ENCODE measurements at places on chromosomes 6 and 20. TPM values are rescaled to one million over a fixed set of nuclear protein-coding genes. Genes with fewer than 3 reads are reported as not detected.
A peak's percentile ranks its signal among the peaks of the same experiment; 100 is the strongest.

DNA sequence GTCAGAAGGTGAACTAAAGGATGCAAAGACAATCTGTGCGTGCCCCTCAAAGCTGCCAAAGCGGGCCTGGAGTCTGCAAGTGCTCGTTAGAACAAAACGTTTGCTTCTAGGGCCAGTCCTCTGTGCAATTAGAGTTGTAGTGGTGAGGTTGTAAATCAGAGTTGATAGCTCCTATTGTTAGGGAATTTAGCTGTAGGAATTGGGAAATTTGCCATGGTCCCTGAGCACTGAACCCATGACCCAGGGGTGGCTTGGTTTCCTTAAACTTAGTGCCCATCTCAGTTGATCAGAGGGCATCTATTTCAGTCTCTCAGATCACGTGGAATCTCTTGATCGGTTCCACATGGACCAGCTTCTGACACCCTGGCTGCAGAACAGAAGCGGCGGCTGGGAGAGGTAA lies 18.8 kb upstream of the RPS6KA2 start:
- no peaks in the 10 kb centered on the region for H3K4me1 ChIP-seq
- no peak for DNase-seq
- H3K36me3 ChIP-seq: no peaks in the 10 kb centered on the region

GRCh38 chr6:6131492-6132109 lies 124.9 kb upstream of the NRN1 start:
- DNase-seq: no peak
- H3K4me3 ChIP-seq: no peak overlapping the region
- H3K36me3 ChIP-seq: no peaks in the 10 kb centered on the region
- H3K27me3 ChIP-seq: peaks cover 10% of the 10 kb centered on the region
- no peaks in the 10 kb centered on the region for H3K4me1 ChIP-seq

Gene C20orf204
- total RNA-seq: 7.2 TPM

Gene DDO
- total RNA-seq: not detected

Gene GFRAL
- not detected for total RNA-seq

DNA sequence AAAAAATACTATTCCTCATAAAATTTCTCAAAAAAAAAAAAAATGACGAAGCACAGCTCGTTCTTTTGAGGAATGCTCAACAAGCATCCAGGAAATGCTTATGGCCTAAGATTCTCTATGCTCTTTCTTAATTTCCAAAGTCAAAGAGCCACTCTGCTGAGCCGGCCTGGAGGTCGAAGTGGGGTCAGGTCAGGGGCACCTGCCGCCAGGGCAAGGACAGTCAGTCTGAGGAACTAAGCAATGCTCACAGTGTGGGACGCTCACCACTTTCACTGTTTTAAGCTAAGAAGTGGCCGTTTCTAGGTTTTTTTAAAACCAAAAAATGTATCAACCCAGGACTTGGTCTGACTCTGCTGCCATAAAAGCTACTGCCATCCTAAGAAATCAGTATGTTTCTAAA lies 17.3 kb downstream of the YTHDF1 start:
- H3K4me1 ChIP-seq: peaks cover 11% of the 10 kb centered on the region
- H3K4me3 ChIP-seq: no peak overlapping the region
- no peak overlapping the region for H3K27ac ChIP-seq

Gene SLC18B1
- 7.2 TPM for total RNA-seq

Gene CLDN20
- not detected for total RNA-seq

- no peaks in the 10 kb centered on the region for H3K36me3 ChIP-seq
- H3K4me1 ChIP-seq: no peaks in the 10 kb centered on the region
- H3K27ac ChIP-seq: no peak overlapping the region
- DNase-seq: no peak
Measured at GRCh38 chr6:13554929-13555333, 19.5 kb upstream of the SIRT5 start.

Gene EYA2
- total RNA-seq: 0.28 TPM

DNA sequence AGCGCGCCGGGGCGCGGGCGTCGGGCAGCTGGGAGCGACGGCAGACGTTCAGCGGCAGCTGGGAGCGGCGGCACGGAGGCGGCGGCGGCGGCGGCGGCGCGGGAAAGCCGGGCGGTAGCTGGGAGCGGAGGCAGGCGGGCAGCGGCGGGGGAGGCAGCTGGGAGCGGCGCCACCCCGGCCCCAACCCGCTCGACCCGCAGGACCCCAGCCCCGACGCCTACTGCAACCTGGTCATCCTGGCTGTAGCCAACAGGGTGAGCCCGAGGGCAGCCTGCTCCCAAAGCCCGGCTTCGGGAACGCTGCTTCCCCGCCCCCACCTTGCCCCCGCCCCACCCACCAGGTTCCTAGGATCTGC lies 8.9 kb downstream of the CCM2L start:
- peaks cover 74% of the 10 kb centered on the region for H3K27me3 ChIP-seq
- no peaks in the 10 kb centered on the region for H3K36me3 ChIP-seq
- H3K4me1 ChIP-seq: peaks cover 23% of the 10 kb centered on the region
- DNase-seq: no peak
- H3K27ac ChIP-seq: no peak overlapping the region
- H3K4me3 ChIP-seq: peak overlapping the region; percentile 66

GRCh38 chr20:19562426-19562825 lies 195.6 kb upstream of the RIN2 start:
- no peak for DNase-seq
- no peaks in the 10 kb centered on the region for H3K27me3 ChIP-seq
- H3K4me1 ChIP-seq: no peaks in the 10 kb centered on the region
- H3K27ac ChIP-seq: no peak overlapping the region
- H3K4me3 ChIP-seq: no peak overlapping the region
- H3K36me3 ChIP-seq: no peaks in the 10 kb centered on the region

Gene L3MBTL3
- 16.9 TPM for total RNA-seq

GRCh38 chr6:34243131-34243771 lies 5.6 kb downstream of the SMIM29 start:
- H3K4me1 ChIP-seq: peaks cover 89% of the 10 kb centered on the region
- peak overlapping the region; percentile 66 for H3K27ac ChIP-seq
- no peaks in the 10 kb centered on the region for H3K27me3 ChIP-seq
- no peak for DNase-seq

GRCh38 chr20:33675136-33675959 lies 1.1 kb upstream of the NECAB3 start:
- H3K4me3 ChIP-seq: peak overlapping the region; percentile 66
- peaks cover 44% of the 10 kb centered on the region for H3K36me3 ChIP-seq

DNA sequence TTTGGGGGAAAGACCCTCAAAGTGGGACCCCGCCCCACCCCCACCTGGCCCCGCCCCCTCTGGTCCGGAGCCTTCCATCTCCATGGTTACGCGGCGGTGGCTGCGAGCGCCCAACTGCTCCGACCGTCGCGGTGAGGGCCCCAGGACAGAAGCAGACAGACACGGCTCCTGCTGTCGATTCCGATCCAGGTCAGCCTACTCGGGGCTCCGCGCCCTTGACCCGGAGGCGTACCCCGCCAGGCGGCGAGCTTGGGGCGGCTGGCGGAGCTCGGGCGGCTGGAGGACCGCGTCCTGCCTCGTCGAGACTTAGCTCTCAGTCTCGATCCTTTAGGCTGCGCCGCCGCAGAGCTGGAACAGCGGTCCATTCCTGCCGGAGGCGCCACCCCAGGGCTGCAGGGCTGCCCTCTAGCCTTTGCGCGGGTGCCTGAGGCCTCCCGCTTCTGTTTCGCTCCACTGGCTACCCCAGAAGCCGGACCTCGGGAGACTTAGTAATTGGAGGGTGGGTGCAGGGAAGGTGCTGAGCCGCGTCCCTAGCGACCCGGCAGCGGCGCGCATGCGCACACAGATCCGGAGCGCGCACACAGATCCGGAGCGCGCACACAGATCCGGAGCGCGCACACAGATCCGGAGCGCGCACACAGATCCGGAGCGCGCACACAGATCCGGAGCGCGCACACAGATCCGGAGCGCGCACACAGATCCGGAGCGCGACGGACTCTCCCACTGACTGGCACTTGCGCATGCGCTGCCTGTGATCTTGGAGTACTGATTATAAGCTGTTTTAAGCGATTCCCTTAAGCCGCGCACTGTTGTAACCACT lies at the start of gene CFAP206:
CFAP206 (plus strand) TSS at position 72 of the 820 bp plus-strand sequence. CDS start 1,868 bp downstream, outside the sequence.
- peak within 1 kb of the TSS; percentile 54 for H3K27ac ChIP-seq
- H3K36me3 ChIP-seq: no peaks in the 10 kb centered on the region
- H3K4me1 ChIP-seq: peaks cover 10% of the 10 kb centered on the region
- H3K27me3 ChIP-seq: peaks cover 27% of the 10 kb centered on the region
- peak within 1 kb of the TSS; percentile 63 for H3K4me3 ChIP-seq
- DNase-seq: peak; percentile 78

Gene GPR6
- total RNA-seq: not detected

- H3K4me1 ChIP-seq: no peaks in the 10 kb centered on the region
- no peak for DNase-seq
- no peak overlapping the region for H3K4me3 ChIP-seq
Measured at GRCh38 chr20:20327746-20328145, 40.2 kb upstream of the INSM1 start.

GRCh38 chr6:22294301-22294700 lies 2.5 kb downstream of the PRL start:
- no peaks in the 10 kb centered on the region for H3K4me1 ChIP-seq
- no peak overlapping the region for H3K4me3 ChIP-seq
- H3K36me3 ChIP-seq: no peaks in the 10 kb centered on the region
- H3K27ac ChIP-seq: no peak overlapping the region
- DNase-seq: no peak

GRCh38 chr20:21623781-21624094 lies 81.7 kb upstream of the PAX1 start:
- H3K36me3 ChIP-seq: no peaks in the 10 kb centered on the region
- H3K4me3 ChIP-seq: no peak overlapping the region
- peaks cover 5% of the 10 kb centered on the region for H3K27me3 ChIP-seq
- no peak for DNase-seq
- peaks cover 3% of the 10 kb centered on the region for H3K4me1 ChIP-seq

GRCh38 chr6:156102129-156102528 lies 646.5 kb upstream of the NOX3 start:
- no peak for DNase-seq
- no peaks in the 10 kb centered on the region for H3K4me1 ChIP-seq
- no peak overlapping the region for H3K27ac ChIP-seq
- no peaks in the 10 kb centered on the region for H3K27me3 ChIP-seq
- no peak overlapping the region for H3K4me3 ChIP-seq

- H3K27ac ChIP-seq: no peak overlapping the region
- no peak overlapping the region for H3K4me3 ChIP-seq
- DNase-seq: no peak
- H3K27me3 ChIP-seq: peaks cover 6% of the 10 kb centered on the region
Measured at GRCh38 chr6:7786214-7786661, 60.3 kb downstream of the BMP6 start.

Gene LPIN3
- total RNA-seq: 0.65 TPM

DNA sequence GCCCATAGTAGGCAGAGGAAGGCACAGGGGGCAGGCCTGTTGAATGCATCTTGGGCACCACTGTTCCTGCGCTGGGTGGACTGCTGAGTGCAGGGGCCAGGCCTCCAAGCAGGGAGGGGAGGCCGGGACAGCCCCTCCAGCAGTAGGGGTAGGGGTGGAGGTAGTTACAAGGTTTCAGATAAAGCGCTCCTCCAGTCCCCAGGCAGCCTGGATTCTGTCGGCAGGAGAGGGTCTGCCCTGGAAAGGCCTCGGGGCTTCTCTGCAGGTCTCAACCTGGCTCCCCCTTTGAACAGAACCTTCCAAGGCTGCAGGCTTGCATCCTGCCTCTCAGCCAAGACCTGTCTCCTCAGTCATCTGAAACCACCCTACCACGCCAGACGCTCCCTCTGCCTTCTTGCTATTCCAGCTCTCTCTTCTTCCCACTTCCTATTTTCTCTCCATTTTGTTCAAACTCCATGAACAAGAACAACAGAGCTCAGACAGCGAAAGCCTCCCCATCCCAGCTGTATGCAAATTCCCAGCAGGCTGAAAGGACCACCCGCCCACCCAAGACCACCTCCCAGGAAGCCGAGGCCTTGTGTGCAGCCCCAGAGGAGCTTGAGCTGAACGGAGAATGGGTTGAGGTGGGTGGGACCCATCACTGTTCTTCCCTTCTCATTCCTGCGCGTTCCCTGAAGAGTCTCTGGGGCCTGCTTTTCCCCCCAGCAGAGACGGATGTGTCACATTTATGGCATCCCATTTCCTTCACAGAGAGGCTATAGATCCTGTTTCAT lies 1.4 kb downstream of the MLN start:
- no peak overlapping the region for H3K4me3 ChIP-seq
- H3K27ac ChIP-seq: no peak overlapping the region
- H3K4me1 ChIP-seq: peaks cover 9% of the 10 kb centered on the region
- H3K36me3 ChIP-seq: no peaks in the 10 kb centered on the region
- no peak for DNase-seq

DNA sequence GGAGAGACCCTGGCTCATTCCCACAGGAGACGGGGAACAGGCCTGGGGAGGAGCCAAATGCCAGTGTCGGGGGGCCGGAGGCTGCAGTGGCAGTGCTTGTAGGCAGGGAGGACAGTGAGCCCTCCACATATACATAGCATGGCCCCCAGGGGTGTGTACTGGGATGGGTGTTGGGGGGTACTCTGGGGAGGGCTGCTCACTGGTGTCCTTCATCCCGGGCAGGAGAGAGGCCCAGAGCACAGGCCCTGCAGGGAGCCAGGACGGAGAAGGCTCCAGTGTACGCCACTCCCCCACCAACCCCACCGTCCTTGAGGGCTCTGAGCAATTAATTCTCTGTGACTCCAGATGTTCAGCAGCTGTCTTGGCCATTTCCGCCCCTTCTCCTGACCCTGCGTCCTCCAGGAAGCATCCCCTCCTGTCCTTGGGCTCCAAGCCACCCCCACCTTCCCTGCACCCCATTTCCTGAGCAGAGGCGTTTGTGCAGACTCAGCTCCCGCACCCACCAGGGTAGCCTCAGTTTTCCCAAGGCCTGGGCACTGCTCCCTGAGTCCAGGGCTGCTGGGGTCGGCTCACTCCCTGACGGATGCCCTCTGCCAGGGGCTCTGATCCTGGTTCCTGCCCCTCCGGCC lies 3.4 kb upstream of the ABHD16B start:
- no peak overlapping the region for H3K27ac ChIP-seq
- H3K27me3 ChIP-seq: no peaks in the 10 kb centered on the region
- peaks cover 7% of the 10 kb centered on the region for H3K36me3 ChIP-seq
- DNase-seq: no peak

DNA sequence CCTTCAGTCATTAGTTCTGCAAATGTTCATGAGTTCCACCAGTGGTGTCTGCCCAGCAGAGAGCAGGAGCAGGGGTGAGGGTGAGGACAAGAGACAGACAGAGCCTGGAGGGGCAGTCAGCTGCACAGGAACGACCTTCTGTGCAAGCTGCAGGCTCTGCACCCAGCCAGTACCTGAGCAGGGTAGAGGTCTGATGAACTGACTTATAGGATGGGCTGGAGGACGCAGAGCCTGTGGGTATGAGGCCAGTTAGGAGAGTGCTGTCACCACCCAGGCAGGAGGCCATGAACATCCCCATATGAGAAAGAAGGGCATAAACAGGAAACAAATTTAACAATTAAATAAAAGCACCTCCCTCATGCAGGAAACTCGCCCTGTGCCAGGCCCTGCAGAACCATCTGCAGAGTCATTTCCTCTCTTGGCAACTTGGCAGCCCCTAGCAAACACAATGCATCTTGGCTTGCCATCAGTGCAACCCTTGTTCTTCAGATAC lies 17.9 kb downstream of the C6orf15 start:
- H3K36me3 ChIP-seq: no peaks in the 10 kb centered on the region
- H3K4me1 ChIP-seq: peaks cover 27% of the 10 kb centered on the region
- peak overlapping the region; percentile 90 for H3K27ac ChIP-seq
- peak; percentile 56 for DNase-seq
- H3K4me3 ChIP-seq: peak overlapping the region; percentile 21

Gene CRIP3
- not detected for total RNA-seq

Measured in activated CD4-positive, alpha-beta memory T cell treated with anti-CD3 and anti-CD28 coated beads, Interleukin-2, amount 10 ng/mL, durations not matched to agents 7 days and 5 days (primary cell).